ENCODE measurements at places on chromosomes 1 and 21.

DNA sequence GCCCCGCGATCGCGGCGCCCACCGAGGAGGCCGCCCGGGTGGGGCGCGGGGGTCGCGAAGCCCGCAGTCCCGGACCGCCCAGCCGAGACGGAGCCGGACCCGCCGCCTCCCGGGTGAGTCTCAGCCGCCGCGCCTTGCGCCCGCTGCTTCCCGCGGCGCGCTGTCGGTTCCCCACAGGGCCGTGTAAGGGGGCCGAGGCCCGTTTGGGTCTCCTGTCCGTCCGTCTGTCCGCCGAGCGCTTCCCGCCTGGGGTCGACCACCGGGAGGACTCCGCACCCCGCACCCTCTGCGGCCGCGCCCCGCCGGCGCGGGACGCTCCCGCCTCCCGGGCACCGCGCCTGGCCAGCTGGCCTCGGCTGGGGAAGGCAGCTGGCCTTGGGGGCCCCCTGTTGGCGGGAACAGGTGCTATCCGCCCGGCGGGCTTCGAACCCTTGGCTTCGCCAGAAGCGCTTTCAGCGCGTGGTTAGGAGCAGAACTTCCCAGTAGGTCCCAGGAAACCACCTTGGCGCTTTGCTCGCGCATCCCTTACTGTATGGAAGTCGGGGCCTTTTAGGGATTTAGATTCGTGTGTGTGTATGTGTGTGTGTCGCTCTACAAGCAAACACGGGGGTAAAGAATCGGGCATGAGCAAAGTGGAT is 414 bp downstream of the TMEM51 start:
- no peak for DNase-seq

GRCh38 chr1:101203820-101204540 is 32.8 kb upstream of the S1PR1 start:
- DNase-seq, result no peak

DNA sequence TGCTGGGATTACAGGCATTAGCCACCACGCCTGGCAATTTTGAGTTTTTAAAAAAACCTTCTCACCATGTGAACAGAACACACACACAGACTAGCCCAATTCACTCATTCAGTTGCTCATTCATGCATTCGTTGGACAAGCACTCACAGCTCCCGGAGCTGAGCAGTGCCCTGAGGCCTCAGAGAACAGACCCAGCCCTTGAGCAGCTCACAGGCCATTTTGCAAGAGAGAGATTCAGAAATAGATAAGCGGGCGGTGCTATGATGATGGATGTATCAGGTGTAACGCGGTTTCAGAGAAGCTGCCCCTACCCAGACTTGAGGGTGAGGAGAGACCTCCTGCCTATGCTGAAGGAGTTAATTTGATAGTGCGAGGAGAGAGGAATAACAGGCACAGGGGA is 18.6 kb downstream of the PTAFR start:
- DNase-seq, result no peak

DNA sequence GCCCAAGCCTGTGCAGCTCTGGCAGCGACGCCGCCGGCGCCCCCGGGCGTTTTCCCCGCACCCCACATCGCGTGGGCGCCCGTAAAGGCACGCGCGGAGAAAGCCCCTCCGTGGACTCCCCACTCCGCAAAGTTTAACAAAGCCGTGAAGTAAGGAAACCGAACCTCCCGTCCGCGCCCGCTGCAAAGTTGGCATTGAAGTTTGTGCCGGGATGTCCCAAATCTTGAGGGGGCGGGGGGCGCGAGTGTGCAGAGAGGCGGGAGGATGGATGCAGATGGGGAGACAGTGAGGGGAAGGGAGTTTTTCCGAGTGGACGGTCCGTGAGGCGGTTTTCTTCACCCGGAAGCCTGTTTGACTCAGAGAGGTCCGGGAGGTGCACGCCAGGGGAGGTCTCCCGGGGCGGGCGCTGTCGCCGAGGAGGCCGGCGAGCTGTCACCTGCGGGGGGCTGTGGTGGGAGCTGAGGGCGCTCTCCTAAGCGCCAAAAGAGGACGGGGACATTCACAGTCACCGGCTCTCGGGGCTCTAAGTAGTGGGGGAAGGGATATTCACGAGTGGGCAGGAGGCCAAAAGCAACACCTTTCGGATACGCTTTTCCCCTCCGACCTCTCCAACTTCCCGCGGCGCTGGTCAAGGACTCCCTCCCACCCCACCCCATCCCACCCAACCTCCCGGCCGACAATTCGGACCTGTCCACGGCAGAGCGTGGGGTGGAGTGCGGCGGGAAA is 1.3 kb downstream of the WLS start:
- DNase-seq, result no peak

- DNase-seq, result no peak
These were observed 21.3 kb upstream of the LRRC3 start for GRCh38 chr21:44433791-44434567.
